ENCODE measurements at places on chromosomes 2 and 18.

- no peak for DNase-seq
These were observed 166.1 kb downstream of the ANKRD30B start for GRCh38 chr18:14914121-14914520.

GRCh38 chr2:47617028-47617427, 165.9 kb upstream of the MSH6 start:
- DNase-seq, result no peak

DNA sequence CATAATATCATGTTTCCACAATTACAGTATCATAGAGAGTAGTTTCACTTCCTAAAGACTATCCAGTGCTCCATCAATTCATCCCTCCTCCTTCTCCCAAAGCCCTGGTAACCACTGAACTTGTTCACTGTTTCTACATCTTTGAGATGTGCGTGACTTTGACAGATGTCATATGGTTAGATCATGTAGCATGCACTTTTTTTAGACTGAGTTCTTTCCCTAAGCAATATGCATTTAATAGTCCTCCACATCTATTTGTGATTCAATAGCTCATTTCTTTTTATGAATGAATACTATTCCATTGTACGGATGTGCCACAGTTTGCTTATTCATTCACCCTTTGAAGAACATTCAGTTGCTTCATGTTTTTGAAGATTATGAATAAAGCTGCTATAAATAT, 560.4 kb upstream of the LRRTM4 start:
- DNase-seq, result no peak

- no peak for DNase-seq
These were observed 177.2 kb downstream of the EN1 start for GRCh38 chr2:118670276-118670675.

DNA sequence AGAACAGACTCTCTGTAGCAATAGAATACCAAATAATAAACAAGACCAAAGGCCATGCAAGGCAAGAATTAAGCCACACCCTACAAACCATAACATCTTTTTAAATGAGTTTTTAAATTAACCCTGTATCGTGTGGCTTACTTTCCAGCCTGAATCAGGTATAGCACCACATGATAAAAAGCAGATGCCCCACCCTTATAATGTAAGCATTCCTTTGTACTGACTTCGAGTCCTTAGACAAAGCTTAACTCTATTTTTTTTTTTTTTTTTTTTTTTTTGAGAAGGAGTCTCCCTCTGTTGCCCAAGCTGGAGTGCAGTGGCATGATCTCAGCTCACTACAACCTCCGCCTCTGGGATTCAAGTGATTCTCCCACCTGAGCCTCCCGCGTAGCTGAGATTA, 1.7 kb upstream of the C2orf42 start:
- DNase-seq, result no peak

DNA sequence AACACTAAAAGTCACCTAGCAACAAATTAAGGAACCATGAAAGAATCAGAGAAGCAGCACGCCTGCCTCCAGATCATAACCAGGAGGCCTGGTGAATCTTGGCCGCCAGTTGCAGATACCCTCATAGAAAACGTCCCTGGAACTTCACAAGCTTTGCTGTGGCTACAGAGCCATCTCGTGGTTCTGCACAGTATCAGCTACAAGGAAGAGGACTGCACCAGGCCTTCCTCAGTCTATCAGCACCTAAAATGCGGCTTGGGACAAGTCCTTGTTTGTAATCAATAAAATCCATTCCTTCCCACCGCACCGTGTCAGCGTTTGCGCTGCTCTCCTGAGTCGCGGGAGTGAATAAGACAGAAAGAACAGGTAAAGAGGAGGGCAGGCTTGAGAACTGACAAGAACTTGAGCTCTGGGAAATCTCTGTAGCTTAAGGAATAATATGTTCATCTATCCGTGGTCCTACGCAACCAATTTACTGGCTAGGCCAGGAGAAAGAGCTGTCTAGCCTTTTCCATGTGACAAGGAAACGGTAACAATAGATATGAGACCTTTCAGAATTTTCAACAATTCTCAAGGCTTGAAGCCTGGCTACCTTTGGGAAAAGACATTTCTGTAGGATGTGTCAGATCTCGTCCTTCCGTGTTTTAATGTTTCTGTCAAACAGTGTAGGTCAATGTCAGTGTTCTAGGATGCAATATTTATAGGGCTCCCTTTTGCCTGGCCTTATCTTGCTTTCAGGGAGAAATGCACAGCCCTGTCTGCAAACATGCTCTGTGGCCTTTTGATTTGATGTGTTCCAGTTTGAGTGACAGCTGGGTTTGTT, 128.5 kb upstream of the RAB12 start:
- DNase-seq, result no peak

GRCh38 chr18:27301615-27302378, 116.7 kb upstream of the CHST9 start:
- no peak for DNase-seq

- DNase-seq, result no peak
These were observed 1012.1 kb downstream of the TMEM182 start for GRCh38 chr2:103773884-103774283.

DNA sequence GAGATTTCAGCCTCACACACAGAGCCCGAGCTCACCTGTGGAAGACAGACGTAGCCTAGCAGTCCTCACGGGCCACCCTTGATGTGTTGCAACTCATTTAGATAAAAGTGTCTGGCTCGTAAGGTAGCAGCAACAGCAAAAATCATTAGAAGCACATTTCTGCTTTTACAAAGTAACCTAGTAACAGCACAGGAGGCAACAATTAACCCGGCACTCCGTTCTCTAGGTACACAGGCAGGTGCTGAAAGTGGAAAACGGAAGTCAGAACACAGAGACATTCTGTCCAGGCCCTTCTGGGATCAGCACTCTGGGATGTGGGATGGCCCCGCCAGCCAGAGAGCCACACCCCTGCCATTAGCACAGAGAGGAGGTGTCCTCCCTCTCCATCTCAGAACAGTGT, 99.3 kb downstream of the KLHL29 start:
- no peak for DNase-seq

DNA sequence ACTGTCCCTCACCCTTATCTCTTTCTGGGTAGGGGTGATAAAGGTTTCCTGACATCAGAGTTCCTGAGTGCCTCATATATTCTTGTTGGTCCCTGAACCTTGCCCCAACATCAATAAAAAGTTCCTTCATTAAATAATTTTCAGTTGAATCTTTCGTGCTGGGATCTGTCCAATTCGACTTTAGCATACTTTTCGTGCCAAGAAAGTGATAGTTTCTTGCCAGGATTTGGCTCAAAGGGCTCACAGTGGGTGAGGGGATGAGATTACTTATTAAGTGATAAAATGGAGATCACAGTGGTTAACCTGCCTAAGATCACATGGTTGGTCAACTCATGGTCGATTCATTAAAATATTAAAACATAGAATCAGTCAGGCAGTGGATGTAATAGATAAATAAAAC, 93.8 kb upstream of the SLC8A1 start:
- DNase-seq, result no peak

- no peak for DNase-seq
These were observed 533.8 kb upstream of the ACVR2A start for GRCh38 chr2:147311058-147311430.

DNA sequence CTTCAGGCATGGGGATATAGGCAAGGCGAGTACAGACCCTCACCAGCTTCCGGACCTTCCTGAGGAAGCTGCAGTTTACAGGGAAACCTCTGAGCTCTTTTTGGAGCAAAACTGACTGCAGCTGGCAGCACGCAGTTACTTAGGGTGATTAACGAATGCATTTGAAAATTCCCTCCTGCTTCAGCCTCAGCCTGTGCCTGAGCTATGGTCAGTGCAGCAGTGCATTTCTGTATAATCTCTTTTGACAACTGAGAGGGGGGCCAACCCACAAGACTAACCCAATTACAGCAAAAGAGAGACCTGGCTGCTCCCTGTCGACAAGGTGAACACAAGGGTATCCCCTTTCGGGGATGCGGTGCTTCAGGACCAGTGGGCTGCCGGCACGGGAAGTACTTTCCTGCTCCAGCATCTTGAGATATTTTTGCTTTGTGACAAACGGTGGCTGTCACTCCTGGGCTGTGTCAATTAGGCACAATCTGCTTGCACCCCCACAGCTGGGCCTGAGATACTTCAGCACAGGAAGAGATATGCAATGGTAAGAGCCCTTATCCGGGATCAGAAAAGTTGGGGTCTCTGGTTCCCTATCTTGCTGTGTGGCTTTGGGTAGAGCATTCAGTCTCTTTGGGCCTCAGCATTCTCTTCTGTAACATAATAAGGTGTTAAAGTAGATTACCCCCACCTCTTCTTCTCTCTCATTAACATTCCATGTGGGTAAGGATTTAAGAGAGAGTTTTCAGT, 141.0 kb downstream of the TMEM17 start:
- DNase-seq, result no peak

GRCh38 chr2:52881606-52882005, 886.0 kb upstream of the CHAC2 start:
- no peak for DNase-seq

GRCh38 chr2:172389685-172390339, 37.6 kb upstream of the ITGA6 start:
- DNase-seq, result no peak

- no peak for DNase-seq
These were observed 951.7 kb upstream of the CNTNAP5 start for GRCh38 chr2:123073371-123073770.

DNA sequence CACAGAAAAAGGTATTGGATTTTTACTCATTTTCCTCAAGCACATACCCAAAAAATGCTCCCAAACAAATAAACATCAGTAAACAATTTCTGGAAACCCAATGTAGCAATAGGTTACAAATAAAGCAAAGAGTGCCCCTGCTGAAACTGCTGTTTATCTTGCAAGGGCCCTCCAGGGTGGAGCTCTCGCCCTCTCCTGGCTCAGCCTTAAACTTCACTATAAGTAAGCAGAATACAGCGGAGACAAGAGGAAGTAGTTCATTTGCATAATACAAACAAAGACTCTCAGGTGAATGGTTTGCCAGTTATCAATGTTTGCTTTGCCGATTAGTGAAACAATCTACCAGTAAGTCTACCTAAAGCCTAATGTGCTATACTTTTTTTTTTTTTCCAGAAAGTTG, 437.6 kb downstream of the DLGAP1 start:
- DNase-seq, result no peak

DNA sequence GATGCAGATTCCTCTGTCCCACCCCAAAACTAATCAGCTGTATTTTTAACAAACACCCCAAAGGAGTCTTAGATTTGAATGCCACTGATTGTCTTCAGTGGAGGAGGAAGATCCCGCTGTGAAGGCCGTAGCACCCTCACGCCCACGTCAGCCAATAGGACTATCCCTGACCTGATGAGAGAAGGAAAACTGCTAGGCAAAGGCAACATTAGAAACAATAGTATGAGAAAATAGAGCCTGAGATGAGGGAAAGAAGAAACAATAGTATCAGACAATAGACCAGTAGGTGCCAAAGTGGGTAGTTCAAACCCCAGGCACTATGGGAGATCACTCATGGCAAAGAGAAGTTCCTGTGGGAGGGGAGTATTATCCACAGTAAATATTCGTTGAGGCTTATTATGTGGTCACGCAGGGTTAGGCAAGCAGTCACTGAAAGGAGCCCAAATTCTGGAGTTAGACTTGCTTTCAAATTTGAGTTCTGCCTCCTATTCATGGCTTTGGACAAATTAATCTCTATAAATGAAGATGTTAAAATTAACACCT, 2.8 kb downstream of the PCBP1 start:
- DNase-seq, result no peak

DNA sequence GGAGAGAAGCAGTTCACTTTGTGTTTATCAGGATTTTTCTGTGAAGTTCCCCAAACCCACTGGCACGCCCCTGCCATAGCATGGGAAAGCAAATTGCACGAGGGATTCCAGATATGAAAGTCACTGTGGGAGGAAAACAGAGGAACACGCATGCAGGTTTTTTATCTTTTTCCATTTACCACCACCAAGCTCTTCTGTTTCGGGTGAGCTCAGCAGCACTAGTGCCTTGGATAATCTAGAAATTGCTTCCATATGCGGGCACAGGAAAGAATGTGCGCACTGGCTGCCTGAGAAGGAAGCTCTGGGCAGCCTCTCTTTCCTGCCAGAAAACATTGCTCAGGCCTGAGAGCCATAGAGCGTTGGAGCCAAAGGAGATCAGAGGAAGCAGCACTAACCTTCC, 65.9 kb upstream of the WIPF1 start:
- no peak for DNase-seq

- DNase-seq, result no peak
These were observed 406.2 kb downstream of the SUCLG1 start for GRCh38 chr2:84052913-84053312.

DNA sequence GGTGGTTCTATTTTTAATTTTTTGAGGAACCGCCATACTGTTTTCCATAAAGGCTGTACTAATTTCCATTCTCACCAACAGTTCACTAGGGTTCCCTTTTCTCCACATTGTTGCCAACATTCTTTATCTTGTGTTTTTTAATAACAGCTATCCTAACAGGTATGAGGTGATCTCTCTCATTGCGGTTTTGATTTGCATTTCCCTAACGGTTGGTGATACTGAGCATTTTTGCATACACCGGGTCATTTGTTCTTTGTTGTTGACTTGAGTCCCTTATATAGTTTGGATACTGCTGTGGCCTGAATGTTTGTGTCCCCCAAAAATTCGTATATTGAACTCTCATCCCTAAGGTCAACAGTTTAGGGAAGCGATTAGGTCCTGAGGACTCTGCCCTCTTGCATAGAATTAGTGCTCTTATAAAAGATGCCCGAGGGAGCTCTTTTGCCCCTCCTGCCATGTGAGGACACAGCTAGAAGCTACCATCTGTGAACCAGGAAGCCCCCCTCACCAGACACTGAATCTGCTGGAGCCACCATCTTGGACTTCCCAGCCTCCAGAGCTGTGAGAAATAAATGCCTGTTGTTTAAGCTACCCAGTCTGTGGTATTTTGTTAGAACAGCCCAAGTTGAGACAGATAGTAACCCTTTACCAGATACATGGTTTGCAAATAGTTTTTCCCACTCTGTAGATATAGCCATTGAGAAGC, 4.7 kb downstream of the IMP4 start:
- DNase-seq, result no peak
